CD4-positive, alpha-beta memory T cell (primary cell): ENCODE measurements at places on chromosomes 12 and 14.

DNA sequence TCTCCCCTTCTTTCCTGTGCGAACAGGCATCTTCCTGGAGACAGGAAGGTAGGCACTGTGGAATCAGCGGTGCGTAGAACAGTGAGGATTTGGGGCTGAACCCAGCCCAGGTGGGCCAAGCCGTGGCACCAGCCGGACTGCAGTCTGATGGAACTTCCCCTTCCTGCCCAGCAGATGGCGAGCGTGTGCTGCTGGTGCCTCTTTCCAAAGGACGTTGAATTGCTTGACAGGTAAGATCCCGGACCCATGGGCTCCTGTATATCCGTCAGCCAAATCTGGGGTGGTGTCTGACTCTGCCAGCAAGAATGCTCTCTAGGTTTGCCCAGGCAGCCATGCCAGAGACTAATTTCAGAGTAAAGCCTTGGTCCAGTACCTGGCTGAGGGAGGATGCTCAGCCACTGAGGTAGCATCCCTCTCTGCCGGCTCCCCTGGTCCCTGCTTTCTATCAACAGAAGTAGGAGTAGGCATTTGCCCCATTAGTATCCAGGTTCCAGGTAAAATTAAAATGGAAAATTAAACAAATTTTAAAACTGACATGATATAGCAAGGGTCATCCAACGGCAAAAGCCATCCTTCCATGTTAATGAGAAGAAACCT lies 21.1 kb upstream of the KCNA5 start:
- peak; percentile 11 for DNase-seq

GRCh38 chr12:131872154-131873051 lies 22.0 kb upstream of the ULK1 start:
- no peak for DNase-seq

DNA sequence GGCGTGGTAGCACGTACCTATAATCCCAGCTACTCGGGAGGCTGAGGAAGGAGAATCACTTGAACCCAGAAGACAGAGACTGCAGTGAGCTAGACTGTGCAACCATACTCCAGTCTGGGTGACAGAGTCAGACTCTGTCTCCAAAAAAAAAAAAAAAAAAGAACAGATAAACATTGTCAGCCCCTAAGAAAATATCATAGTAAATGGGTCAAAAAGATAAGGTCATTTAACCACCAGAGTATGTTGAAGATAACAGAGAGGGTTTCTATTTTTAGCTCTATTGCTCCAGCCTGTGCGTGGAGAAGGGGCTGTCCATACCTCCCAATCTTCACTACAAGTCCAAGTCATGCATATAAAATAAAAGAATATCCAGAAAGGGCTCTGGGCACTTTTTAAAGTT lies 15.4 kb downstream of the LGMN start:
- no peak for DNase-seq

GRCh38 chr12:125070112-125070511 lies 4.9 kb downstream of the AACS start:
- DNase-seq = no peak

- no peak for DNase-seq
Measured at GRCh38 chr14:29820785-29821184, 106.9 kb downstream of the PRKD1 start.

DNA sequence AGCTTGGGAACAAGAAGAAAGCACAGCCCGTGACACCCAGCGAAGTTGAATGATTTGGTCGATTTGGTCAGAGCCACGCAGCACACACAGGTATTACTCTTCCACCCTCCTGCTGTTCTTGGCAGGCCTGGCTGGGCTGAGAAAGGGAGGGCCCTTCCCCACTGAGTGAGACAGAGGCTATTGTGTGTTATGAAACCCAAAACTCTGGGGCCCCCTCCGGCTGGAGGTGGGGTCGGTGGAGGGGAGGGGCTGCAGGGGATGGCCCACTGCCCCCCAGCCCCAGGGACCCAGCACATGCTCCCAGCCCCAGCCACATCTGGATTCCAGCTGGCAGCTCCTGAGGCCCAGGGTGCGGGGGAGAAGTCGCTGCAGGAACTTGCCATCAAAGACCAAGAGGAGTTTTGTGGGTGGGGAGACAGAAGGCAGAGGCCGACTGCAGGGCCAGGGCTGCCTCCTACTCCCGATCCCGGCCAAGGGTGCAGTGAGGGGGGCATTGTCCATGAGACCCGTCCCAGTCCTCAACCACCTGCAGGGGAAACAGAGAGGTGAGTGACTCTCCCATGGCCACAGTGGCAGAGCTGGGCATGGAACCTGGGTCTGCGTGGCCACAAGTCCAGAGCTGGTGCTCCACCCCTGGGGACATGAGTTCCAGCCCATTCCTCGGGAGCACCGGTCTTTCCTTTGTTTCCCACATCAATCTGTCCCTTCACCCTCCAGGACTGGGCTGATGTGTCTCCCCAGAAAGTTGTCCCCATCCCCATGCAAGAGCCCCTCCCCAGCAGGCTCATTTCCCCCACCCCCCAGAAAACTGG lies 8.7 kb downstream of the TMEM119 start:
- DNase-seq = no peak

- DNase-seq = no peak
Measured at GRCh38 chr12:65585648-65586602, 238.4 kb upstream of the HMGA2 start.
